ENCODE measurements at places on chromosomes 1 and 21.

DNA sequence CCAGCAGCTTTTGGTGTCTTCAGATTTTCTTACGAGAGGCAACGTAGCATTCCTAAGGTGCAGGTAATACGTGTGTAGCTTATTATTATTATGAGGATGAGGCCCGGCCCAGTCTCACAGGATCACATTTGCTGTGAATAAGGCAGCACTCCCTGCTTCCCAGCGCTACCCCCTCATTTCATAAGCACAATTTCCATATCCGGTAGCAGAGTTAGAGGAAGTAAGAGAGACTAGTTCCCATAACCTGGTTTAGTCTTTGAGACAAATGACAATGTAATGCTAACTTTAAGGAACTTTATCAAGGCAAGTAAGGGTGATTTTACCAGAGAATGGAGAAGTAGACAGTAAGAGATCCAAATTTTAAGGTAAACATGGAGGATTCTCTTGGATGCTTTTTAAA, 14.6 kb upstream of the LMO4 start:
- no peak for DNase-seq

GRCh38 chr1:59083946-59084865, 212.7 kb upstream of the FGGY start:
- no peak for DNase-seq

GRCh38 chr21:14685568-14685967, 139.5 kb upstream of the SAMSN1 start:
- DNase-seq = no peak

DNA sequence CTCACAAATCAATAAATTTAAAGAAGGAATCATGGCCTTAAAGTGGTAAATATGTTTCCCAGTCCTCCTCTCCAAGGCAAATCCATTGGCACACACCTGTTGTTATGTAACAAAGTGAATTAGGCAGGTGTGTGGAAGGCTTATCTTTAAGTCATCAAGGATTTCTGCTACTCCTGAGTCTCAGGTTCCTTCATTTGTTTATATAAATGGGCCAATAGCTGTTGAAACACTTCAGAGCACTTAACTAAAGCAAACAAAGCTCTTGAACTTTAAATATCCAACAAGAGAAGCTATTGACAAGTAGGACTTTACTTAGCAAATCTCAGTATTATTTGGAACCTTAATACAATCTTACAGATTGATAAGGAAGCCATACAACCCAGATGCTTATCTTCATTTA, 99.3 kb upstream of the ESRRG start:
- no peak for DNase-seq
